ENCODE measurements at places on chromosomes 6 and 20.

DNA sequence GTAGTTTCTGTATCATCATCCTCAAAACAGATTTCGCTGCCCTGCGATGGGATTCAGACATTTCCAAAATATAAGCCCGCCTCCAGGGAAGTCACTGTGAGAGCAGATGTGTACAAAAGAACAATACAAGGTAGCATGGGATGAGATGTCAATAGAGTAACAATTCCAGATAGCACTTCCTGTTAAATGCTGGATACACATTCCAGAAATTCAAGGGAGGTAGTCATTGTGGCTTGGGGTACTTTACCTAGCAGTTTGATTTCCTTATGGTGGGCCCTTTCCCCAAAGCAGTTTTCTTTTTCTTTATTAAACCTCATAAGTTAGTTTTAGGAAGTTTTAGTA lies 2.5 kb downstream of the RNF217 start:
- no peak for DNase-seq

- DNase-seq = no peak
Measured at GRCh38 chr6:134932098-134932497, 17.8 kb downstream of the ALDH8A1 start.

- no peak for DNase-seq
Measured at GRCh38 chr6:21180155-21180554, 413.4 kb upstream of the SOX4 start.

GRCh38 chr6:125906158-125906998 lies 50.2 kb upstream of the HINT3 start:
- DNase-seq = peak; percentile 55

GRCh38 chr6:105357165-105357564 lies 45.7 kb downstream of the PREP start:
- DNase-seq = no peak

DNA sequence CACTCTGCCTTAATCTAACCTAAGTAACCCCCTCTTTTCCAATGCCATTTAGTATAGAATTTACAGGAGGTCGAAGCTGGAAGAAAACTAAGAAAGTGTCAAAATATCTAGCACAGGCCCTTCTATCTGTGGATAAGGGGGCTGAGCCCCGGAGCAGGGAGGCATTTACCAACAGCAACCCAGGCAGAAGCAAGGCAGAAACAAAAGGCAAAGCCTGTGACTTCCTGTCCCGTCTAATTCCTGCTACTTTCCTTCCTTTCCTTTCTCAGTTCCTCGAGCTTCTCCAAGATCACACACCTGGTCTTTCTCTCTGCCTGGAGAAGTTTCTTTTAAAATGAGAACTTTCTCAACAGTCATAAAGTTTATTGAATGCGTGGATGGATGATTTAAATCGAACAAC lies 146.0 kb downstream of the FOXA2 start:
- DNase-seq = no peak

DNA sequence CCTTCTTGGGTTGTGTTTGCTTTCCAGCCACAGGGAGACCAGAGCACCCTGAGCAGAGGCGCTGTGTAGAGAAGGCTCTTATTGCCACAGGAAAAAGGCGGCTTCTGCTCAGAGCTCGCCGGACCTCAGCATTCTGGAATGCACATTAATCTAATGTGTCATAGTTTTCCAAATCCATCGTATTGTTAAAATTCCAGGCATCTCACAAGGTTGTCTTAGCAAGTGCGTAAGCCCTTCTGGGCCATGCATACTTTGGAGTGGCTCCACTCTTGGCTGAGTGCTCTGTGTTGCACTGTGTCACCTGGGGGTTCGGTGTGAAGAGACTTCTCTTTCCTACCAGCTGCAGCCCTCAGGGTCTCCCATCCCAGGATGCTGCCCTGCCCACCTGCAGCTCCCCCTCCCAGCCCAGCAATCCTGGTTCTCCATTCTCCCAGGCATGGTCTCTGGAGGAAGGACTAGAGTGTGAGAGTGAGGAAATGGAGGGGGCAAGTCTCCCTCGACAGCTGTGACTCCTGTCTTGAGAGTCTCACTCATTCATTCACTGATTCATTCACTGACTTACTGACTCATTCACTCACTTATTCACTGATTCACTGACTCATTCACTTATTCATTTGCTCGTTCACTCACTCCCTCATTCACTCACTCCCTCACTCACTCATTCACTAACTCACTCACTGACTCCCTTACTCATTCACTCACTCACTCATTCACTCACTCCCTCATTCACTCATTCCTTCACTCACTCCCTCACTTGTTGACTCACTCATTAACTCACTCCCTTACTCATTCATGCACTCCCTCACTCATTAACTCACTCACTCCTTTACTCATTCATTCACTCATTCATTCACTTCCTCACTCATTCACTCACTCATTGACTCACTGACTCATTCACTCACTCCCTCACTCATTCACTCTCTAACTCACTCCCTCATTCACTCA lies 83.7 kb upstream of the MPC1 start:
- no peak for DNase-seq

- DNase-seq = no peak
Measured at GRCh38 chr6:79403086-79403485, 134.1 kb downstream of the LCA5 start.

GRCh38 chr6:4522453-4522852 lies 253.8 kb upstream of the CDYL start:
- DNase-seq = no peak

- no peak for DNase-seq
Measured at GRCh38 chr20:57664476-57664875, 44.2 kb upstream of the ZBP1 start.

DNA sequence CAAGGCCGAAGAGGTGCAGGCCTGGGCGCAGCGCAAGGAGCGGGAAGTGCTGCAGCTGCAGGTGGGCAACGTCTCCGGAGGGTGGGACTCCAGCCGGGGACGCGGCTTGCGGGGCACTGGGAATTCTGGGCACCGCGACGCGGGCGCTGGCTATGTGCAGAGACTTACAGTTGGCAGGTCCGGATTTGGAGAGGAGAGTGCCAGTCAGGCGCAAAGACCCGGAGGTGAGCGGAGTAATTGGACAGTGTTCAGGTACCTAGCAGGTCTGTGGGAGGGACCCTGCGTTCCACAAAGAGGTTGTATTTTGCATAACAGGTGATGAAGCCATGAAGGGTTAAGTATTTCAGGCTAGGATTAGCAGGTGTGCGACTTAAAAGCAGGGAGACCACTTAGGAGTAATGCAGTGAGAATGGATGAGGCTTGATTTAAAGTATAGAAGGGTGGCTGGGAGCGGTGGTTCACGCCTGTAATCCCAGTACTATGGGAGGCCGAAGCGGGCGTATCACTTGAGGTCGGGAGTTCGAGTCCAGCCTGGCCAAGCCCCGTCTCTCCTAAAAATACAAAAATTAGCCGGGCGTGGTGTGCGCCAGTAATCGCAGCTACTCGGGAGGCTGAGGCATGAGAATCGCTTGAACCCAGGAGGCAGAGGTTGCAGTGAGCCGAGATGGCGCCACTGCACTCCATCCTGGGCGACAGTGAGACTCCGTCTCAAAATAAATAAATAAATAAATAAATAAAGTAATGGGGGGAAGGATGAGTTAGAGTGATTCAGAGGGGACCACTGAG lies 1.0 kb downstream of the MRPS26 start:
- DNase-seq = no peak

GRCh38 chr6:159174263-159174969 lies 5.2 kb downstream of the FNDC1 start:
- peak; percentile 70 for DNase-seq

DNA sequence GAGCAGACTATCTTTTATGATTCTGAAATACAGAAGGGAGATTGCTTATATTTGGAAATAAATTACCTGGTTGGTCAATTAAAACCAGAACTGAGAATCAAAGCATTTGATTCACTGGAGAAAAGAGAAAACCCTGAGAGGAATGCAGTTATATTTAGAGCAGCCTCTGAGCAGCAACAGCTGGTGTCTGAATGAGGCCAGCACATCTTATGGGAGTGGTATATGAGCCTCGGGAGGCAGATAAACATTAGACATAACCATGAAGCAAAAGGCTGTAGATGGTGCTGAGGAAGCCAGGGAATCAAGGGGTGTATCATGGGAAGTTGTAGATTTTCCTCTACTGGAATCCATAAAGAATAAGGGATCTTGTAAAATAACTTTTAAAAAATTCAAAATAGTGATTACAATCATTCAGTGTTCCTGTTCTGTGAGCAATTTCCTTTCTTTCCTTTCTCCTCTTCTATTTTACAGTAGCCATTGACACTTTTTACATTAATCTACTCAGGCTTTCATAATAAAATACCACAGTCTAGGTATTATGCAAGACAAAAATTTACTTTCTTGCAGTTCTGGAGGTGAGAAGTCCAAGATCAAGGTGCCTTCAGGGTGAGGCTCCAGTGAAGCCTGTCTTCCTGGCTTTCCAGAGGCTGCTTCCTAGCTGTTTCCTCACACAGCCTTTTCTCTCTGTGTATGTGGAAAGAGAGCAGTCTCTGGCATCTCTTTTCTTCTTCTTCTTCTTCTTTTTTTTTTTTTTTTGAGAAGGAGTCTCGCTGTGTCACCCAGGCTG lies 32.8 kb upstream of the ENPP5 start:
- DNase-seq = no peak

GRCh38 chr6:88483424-88483823 lies 317.3 kb upstream of the CNR1 start:
- DNase-seq = no peak

DNA sequence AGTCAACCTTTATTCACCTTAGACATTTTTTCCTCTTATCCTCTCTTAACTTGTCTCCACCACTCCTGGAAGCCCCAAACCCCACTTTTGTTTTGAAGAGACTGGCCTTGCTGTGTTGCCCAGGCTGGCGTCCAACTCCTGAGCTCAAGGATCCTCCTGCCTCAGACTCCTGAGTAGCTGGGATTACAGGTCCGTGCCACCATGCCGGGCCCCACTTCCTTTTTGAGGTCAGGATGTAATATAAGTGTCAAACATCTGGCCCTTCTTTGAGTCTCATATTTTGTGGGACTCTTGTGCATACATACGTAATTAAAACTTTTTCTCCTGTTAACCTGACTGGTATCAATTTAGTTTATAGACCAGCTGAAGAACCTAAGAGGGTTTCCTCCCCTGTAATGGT lies 1.4 kb upstream of the CDK19 start:
- peak; percentile 6 for DNase-seq

- DNase-seq = no peak
Measured at GRCh38 chr20:50516180-50516934, 6.2 kb downstream of the PTPN1 start.

- DNase-seq = no peak
Measured at GRCh38 chr6:78749326-78749725, 118.0 kb upstream of the IRAK1BP1 start.

- DNase-seq = no peak
Measured at GRCh38 chr20:24438331-24438730, 31.1 kb upstream of the SYNDIG1 start.

Data from CD4-positive, alpha-beta T cell treated with Interleukin-12 subunit alpha and Interleukin-12 subunit beta, for 1 hour (primary cell).